Effector CD4-positive, alpha-beta T cell (primary cell): ENCODE measurements at places on chromosomes 11 and 22.

DNA sequence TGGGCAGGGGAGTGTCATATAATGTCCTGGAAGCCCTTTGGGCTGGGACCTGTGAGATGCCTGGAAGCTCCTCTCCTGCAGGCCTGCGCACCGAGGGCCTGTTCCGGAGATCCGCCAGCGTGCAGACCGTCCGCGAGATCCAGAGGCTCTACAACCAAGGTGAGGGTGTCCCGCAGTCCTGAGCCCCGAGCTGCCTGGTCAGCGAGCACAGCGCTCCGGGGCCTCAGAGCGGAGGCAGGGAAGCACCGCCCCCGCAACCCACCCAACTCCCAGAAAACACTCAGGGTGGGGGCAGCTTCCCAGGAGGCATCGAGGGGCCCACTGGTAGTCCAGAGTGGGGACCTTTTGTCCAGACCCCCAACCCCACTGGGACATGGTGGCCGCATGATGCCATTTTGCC lies 95.5 kb downstream of the ARHGAP8 start:
- DNase-seq: no peak

DNA sequence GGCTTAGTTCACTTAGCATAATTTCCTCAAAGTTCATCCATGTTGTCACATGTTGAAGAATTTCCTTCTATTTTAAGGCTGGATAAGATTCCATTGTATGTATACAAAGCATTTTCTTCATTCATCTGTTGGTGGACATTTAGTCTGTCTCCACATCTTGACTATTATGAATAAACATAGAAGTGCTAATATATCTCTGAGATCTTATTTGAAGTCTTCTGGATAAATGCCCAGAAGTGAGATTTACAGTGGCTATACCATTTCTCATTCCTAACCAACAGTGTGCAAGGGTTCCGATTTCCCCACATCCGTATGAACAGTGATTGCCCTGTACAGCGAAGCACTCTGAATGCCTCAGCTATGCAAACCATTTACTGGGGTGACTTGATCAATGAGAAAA lies 6.6 kb upstream of the ZFTA start:
- DNase-seq: no peak

DNA sequence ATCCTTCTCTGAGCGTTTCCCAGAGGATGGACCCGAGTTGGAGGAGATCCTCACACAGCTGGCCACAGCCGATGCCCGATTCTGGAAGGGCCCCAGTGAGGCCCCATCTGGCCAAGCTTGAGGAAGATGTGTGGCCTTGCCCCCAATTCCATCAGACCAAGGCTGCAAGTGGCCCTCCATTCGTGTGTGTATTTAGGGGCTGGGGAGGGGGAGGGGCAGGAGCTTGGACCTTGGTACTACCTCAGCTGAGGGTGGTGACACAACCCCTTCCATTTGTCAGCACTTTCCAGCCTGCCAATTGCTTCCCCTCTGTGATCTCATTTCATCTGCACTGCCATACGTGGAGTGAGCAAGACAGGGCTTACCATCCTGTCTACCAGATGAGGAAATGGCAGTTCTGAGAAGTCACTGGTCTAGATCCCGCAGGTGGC lies 1.3 kb upstream of the BBS1 start:
- DNase-seq: no peak

GRCh38 chr11:36346562-36347383 lies 50.7 kb downstream of the PRR5L start:
- no peak for DNase-seq

DNA sequence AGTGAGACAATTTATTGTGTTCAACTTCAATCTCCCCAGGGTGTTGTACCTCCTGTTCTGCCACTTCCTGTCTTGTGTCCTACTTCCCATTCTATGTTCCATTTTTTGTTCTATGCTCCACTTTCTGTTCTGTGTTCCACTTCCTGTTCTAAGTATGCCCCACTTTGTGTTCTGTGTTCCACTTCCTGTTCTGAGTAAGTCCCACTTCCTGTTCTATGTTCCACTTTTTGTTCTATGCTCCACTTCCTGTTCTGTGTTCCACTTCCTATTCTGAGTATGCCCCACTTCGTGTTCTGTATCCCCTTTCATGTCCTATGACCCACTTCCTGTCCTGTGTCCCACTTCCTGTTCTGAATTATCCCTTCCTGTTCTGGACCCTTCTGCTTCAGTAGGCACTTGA lies 732.7 kb downstream of the TBC1D22A start:
- no peak for DNase-seq
